ENCODE measurements at places on chromosomes 12 and 14.
A peak's percentile ranks its signal among the peaks of the same experiment; 100 is the strongest.

DNA sequence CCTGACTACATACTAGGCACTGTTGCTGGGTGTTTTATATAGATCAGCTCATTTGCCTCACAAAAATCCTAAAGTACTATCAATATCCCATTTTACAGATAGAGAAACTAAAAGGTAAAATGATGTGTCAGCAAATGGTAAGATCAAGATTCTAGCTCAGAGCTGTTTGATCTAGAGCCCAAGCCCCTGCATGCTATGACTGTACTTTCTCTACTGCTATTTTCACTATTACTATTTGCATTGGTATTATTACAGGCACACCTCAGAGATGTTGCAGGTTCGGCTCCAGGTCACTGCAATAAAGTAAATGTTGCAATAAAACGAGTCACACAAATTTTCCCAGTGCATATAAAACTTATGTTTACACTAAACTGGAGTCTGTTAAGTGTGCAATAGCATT, 10.9 kb downstream of the ISCU start:
- DNase-seq = no peak

DNA sequence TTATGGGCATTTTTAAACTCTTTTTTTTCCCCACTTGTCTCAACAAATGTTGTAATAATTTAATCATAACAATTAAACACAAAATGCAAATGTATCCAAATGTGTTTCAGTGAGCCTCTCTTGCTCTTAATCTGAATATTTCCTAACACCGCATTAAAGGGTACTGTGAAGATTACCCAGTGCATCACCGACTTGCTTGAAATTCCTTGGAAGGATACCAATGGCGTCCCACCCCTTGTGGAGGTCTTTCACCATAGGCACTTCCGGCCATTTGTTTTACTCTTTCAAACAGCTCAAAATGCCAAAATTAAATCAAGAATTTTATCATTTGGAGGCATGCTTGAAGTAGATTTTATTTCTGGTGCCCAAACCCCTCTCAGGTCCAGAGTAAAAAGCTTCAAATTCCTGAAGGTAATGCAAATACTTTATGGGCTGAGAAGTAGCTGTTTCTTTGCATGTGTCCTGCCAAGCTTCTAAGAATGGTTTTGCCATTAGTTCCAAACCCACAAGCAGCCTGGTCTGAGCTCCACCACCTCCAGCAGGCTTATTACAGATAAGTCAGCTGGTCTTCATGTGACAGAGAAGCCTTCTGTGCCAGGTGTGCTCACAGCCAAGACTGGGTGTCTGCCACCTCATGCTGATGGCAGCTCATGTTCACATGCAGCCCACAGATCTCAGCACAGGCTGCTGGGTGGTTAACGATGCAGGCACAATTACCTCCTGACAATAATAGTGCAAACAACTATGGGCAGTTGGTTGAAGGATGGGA, 16.4 kb upstream of the NUDT4 start:
- peak; percentile 84 for DNase-seq

GRCh38 chr12:29566441-29566840, 69.0 kb upstream of the OVCH1 start:
- DNase-seq = no peak

DNA sequence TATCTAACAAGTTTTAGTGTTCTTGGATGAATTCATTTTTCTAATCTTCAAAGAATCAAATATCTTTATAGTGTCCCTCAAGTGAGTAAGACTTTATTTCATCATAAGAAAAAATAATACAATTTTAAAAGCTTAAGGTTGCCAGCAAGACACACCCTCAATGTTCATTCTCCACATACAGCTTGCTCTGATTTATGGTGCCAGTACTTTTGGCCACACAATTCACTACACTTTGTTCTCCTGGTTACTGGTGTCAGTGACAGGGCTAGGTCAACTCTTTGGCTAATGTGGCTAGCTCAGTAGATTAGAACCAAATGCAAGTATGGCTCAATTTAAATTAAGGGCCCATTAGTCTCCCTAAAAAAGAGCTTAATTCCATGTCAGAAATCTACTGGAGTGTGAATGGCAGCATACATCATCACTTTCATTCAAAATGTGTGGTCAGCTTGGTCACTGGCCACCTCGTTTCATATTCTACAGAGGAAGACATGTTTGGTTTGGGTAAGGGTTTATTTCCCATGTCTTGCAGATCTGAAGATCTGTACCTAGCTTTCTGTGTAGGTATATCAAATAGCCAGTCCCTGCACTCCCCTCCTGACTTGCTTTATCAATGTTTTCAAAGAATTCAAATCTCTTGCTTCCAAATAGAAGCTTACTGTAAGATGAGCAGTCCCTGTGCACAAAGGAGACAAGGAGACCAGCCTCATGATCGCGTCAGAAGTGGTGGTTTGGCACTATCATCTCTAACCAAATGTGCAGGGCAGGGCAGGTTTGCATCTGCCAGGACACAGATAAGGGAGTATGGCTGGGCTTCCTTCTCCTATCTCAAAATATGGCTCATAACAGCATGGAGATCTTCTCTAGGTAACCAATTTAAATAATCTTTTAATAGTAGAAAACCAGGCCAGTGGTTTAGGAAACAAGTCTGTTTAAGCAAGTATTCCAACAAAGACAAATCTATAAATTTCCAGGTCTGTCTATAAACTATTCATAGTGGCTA, 31.3 kb downstream of the HECTD4 start:
- peak; percentile 29 for DNase-seq

DNA sequence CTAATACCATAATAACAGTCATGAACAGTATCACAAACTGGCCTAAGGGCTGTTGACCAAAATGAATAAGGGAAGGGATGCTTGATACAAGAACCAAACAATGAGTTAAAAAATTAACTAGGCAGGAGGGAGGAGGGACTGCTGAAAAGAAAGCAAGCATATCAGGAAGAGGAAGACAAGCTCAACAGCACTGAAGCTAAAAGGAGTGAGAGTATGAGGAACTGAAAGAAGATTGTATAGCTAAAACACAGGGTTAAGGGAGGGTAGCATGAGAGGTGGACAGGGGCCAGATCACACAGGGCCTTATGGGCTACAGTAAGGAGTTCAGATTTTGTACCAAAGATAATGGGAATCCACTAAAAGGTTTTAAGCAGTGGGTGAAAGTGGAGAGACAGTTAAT, 34.1 kb downstream of the ITGA7 start:
- DNase-seq = no peak

- peak; percentile 67 for DNase-seq
Measured at GRCh38 chr12:87116780-87117179, 860.6 kb upstream of the MGAT4C start.

- peak; percentile 60 for DNase-seq
Measured at GRCh38 chr14:100898935-100899883, 4.3 kb downstream of the RTL1 start.

- DNase-seq = no peak
Measured at GRCh38 chr12:21559855-21560569, 33.9 kb downstream of the SPX start.

GRCh38 chr12:30696103-30696408, 387 bp upstream of the IPO8 start:
- no peak for DNase-seq

Measured in NCI-H69 (cell line).